Endothelial cell (in vitro differentiated cells): ENCODE measurements at places on chromosomes 16 and 17.

- DNase-seq: no peak
Observed at GRCh38 chr17:37836593-37836992, 87.6 kb upstream of the TBC1D3K start.

DNA sequence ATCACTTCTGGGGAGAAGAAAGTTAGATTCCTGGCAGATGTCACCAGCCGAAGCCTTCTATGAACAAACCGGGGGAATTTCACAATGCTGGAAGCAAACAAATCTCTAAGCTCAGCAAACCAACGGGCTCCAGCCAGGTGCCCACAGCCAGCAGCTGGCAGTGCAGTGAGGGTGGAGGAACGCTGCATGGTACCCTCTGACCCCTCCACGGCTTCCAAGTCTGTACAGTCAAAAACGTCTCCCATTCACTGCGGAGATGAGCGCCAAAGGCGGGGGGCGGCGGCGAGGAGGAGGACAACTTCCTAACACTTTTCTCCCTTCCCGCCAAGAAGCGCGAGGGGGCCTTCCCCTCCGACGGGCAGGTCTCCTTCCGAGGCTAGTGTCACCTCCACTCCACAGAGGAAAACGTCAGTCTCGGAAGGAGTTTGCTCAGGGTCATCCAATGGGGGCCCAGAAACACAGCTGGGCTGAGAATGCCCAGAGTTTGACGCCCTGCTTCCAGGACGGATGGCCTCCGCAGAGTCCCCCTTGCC is 924 bp downstream of the ZNF598 start:
- no peak for DNase-seq

- DNase-seq: no peak
Observed at GRCh38 chr17:55889271-55889670, 138.4 kb downstream of the PCTP start.

- DNase-seq: no peak
Observed at GRCh38 chr17:48894886-48895285, 2.3 kb downstream of the ATP5MC1 start.

- no peak for DNase-seq
Observed at GRCh38 chr17:21174713-21175112, 39.2 kb downstream of the TMEM11 start.

- peak; percentile 27 for DNase-seq
Observed at GRCh38 chr17:534071-534691, 180.5 kb downstream of the VPS53 start.

DNA sequence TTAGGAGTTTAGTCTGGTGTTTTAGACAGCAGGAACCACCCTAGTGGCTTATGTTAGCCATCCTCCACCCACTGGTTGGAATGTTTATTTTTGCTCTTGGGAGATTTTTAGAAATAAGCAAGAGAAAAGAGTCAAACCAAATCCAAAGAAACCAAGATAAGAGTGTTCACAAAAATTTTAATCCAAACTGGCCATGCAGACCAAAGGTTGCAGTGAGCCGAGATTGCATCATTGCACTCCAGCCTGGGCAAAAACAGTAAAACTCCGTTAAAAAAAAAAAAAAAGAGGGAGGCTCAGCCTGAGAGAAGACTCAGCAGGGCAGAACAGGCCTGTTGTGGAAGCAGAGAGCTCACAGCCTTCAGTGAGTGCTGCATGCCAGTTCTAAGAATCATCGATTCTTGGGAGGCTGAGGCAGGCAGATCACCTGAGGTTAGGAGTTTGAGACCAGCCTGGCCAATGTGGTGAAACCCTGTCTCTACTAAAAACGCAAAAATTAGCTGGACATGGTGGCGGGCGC is 12.2 kb upstream of the C16orf54 start:
- DNase-seq: no peak

DNA sequence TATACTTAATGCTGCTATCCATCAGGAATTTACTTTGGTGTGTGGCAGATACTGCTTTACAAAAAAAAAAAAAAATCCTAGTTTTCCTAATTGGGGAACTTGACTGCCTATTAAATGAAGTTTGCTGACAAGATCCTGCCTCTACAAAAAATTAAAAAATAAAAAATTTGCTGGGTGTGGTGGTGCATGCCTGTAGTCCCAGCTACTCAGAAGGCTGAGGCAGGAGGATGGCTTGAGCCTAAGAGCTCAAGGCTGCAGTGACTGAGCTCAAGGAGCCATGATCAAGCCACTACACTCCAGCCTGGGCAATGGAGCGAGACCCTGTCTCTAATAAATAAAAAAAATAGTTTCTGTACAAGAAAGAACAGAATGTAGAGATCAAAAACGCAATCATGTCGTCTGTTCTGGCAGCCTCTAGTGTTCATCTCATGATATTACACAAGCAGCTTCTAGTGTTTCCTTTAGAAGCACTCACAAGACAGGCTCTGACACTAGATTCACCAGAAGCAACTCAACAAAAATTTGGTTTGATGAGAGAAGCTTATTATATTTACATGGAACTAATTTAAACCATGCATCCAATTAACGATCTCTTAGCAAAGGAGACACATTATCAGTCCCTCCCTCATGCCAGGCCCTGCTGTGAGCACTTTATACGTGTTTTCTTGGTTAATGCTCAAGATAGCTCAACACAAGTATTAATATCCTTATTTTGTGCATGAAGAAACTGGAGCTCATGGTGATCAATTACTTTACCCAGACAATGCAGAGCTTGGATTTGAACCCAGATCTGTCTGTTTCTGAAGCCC is 6.8 kb upstream of the KRTAP17-1 start:
- no peak for DNase-seq

- DNase-seq: no peak
Observed at GRCh38 chr16:23160082-23160481, 10.8 kb upstream of the USP31 start.

- DNase-seq: no peak
Observed at GRCh38 chr16:70708366-70709246, 22.8 kb upstream of the MTSS2 start.

- no peak for DNase-seq
Observed at GRCh38 chr17:75897160-75898019, 639 bp upstream of the TRIM65 start.

DNA sequence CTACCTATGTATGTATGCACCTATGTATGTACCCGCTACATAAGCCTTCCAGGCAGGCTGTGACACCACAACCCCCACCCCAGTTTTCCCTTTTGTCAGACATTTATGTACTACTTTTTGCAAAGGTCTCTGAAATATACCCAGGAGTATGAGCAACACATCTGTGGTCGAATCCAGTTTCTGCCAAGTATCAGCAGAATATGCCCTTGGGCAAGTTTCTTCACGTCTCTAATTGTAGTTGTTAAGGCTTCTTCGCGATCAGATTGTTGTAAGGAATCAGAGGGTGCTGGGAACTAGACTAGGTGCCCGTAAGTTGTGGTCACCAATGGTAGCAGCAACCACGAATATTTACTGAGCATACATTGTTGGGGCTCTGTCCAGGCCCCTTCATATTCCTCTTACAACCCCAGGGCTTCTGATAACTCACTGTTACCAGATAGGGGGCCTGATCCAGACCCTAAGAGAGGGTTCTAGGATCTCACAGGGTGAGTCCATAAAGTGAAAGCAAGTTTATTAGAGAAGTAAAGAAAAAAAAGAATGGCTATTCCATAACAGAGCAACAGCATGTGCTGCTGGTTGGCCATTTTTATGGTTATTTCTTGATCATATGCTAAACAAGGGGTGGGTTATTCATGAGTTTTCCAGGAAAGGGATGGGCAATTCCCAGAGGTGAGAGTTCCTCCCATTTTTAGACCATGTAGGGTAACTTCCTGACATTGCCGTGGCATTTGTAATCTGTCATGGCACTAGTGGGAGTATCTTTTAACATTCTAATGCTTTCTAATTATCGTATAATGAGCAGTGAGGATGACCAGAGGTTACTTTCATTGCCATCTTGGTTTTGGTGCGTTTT is 16.6 kb downstream of the NUDT7 start:
- DNase-seq: no peak

DNA sequence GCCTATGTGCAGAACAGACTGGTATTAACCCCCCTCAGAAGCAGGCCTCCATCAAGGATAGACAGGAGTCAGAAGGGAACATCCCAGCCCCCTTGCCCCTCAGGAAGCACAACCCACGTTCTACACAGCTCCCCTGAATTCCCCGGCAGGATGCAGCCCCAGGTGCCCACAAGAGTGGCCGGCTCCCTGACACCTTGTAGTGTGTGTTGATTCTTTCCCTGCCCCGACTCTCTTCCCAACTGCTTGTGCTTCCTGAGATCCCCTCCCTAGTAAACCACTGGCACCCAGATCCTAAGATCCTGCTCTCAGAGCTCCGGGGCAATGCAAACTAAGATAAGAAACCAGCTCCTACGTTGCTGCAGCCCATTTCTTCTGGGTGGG is 34.8 kb upstream of the LITAF start:
- no peak for DNase-seq

GRCh38 chr16:66741169-66741900 is 10.1 kb downstream of the DYNC1LI2 start:
- DNase-seq: peak; percentile 24

- DNase-seq: peak; percentile 70
Observed at GRCh38 chr17:68011199-68011665, 15.0 kb upstream of the C17orf58 start.

- DNase-seq: peak; percentile 30
Observed at GRCh38 chr16:2883458-2883908, 468 bp downstream of the FLYWCH2 start.

- peak; percentile 26 for DNase-seq
Observed at GRCh38 chr16:20073203-20074098, at the start of gene GPR139. GPR139 (minus strand) TSS chr16:20073890; CDS start chr16:20073616, 274 bp downstream.

DNA sequence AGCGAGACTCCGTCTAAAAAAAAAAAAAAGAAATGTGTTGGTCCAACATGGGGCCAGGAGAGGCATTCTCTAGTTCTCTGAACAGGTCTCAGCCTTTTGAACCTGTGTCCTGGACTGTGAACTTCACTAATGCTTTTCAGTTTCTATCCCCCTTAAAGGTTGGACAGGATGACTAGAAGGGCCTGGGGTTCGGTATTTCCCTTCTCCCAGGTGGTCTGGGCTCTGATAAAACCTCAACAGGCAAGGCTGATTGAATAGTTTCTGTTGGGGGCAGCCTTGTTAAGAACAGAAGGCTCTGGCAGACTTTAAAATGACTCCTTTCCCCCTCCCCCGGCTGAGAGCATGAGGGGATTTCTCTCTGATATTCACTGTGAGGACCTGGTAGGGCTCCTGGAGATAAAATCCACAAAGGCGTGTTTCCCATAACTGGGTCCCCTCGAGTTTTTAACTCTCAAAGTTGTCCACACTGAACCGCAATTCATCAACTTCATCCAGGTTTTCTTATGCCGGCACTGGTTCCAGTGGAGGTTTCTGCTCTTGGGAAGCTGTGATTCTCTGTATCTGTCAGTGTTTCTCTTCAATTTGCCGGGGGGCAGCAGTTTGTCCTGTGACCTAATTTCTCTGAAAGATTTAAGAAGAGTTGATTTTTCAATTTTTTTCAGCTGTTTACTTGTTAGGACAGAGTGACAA is 91.3 kb downstream of the METRNL start:
- DNase-seq: no peak

DNA sequence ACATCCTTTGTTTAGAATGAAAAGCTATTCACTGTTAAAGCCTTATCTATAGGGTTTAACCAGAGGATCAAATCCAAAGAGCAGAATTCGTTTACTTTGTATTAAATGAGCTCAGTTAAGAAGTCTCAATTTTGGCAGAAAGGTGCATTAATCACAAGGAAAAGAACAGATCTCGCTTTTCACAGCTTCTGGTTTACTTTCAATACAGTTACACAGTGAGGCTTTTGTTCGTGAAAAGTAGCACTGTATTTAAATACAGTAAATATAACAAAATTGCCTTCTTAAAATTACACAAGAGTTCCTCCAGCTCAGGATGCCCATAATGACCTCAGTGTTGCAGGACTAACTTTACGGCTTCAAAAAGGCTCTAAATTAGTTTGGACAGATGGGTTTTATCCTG is 669.1 kb upstream of the SALL1 start:
- no peak for DNase-seq

DNA sequence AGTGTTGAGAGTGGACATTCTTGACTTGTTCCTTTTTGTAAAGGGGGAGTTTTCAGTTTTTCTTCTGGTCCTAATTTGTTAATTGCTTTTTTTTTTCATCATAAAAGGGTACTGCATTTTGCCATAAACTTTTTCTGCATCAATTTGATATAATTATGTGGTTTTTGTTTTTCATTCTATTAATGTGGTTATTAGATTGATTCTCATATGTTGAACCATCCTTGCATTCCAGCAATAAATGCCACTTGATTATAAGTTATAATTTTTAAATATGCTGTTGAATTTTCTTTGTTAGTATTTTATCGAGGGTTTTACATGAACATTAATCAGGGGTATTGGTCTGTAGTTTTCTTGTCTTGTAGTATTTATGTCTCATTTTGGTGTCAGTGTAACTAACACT is 87.2 kb upstream of the SMIM36 start:
- no peak for DNase-seq

GRCh38 chr17:18862011-18862410 is 4.1 kb downstream of the PRPSAP2 start:
- no peak for DNase-seq

GRCh38 chr16:84692451-84693214 is 7.2 kb upstream of the USP10 start:
- peak; percentile 40 for DNase-seq

GRCh38 chr17:81294512-81295030 is 536 bp downstream of the SLC38A10 start:
- peak; percentile 36 for DNase-seq

DNA sequence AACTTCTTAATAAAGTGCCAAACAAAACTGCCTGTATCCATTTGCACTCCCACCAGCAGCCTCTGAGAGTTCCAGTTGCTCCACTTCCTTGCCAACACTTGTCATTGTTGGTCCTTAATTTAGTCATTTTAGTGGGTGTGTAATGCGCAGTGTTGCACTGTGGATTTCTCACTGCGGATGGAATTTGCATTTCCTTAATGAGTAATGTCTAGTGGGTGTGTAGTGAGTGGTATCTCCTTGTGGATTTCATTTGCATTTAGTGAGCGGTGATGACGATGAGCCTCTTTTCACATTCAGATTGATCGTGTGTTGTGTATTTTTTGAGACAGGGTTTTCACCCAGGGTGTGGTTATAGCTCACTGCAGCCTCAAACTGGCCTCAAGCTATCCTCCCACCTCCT is 4.1 kb upstream of the MSLN start:
- no peak for DNase-seq

DNA sequence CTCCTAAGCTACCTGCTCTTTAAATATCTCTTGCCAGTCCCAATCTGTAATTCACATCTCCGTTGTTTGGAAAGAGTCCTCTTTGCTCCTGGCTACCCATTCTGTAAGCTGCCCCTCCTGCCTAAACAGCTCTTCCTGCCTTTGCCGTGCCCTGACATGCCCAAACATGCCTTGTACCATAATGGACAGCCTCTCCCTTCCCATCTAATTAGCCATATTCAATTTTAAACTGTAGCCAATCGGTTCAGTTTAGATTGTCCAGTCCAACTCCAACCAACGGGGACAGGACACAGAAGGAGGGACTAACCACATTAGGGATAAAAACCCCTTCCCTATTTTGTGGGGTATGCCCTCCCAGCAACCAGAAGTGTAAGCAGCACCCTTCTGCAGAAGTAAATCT is 30.6 kb upstream of the CLEC3A start:
- DNase-seq: no peak

GRCh38 chr17:50363217-50364060 is 9.5 kb downstream of the MRPL27 start:
- peak; percentile 60 for DNase-seq
